Stimulated activated CD8-positive, alpha-beta memory T cell treated with anti-CD3 and anti-CD28 coated beads, Interleukin-4, amount 100 ng/mL, for 1 hour (primary cell): ENCODE measurements at places on chromosomes 11 and 22.

- no peak for DNase-seq
These were observed 3.9 kb downstream of the IFITM10 start for GRCh38 chr11:1746511-1746931.

- DNase-seq = no peak
These were observed 36.6 kb downstream of the PARVG start for GRCh38 chr22:44217346-44217745.

- no peak for DNase-seq
These were observed at the start of gene TRIM6 for GRCh38 chr11:5596607-5597201. Gene TRIM6, plus strand, starts transcription at chr11:5596637. Its CDS starts 261 bp downstream, at chr11:5596898.

- no peak for DNase-seq
These were observed 4.7 kb upstream of the TRIM29 start for GRCh38 chr11:120142441-120143100.

- no peak for DNase-seq
These were observed 11.9 kb downstream of the POGLUT3 start for GRCh38 chr11:108486331-108486730.

- DNase-seq = no peak
These were observed 2.4 kb downstream of the SIDT2 start for GRCh38 chr11:117180661-117181585.

DNA sequence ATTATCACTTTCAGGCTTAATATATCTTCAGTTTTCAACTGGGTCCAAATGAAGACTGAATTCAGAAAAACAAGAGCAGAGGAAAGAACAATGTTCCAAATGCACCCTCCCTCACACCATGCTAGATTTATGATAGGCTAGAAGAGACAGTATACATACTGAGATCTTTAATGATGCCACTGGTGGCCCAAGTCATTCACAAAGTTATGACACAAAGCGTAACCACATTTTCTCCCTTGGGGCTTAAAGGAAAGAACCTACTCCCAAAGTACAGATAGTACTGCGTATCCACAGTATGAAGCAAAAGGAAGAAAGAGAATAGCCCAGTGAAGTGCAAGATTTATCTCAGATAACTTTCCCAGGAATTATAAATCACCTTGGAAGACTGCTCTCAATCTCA is 10.9 kb upstream of the SOX6 start:
- DNase-seq = no peak

- DNase-seq = no peak
These were observed 1.1 kb upstream of the PHLDB1 start for GRCh38 chr11:118606157-118606843.

DNA sequence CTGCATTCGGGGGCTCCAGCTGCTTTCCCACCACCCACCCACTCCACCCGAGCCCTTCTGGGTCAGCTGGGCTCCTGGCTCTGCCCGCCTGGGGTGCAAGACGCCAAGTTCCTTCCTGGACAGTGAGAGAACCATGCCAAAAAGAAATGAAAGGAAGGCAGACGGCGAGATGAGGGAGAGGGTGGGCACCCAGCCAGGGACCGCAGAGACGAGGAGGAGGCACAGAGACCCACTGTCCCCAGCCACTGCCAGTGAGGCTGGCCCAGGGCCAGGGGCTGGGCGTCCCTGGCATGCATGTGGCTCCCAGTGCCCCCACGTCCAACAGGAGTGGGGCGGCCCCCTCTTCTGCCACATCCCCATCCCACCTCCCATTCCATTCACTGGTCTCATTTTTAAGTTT is 10.8 kb upstream of the CD81 start:
- no peak for DNase-seq

- no peak for DNase-seq
These were observed 12.2 kb downstream of the SLN start for GRCh38 chr11:107699371-107700285.

GRCh38 chr11:48114740-48115139 is 101.9 kb upstream of the OR4B1 start:
- no peak for DNase-seq

DNA sequence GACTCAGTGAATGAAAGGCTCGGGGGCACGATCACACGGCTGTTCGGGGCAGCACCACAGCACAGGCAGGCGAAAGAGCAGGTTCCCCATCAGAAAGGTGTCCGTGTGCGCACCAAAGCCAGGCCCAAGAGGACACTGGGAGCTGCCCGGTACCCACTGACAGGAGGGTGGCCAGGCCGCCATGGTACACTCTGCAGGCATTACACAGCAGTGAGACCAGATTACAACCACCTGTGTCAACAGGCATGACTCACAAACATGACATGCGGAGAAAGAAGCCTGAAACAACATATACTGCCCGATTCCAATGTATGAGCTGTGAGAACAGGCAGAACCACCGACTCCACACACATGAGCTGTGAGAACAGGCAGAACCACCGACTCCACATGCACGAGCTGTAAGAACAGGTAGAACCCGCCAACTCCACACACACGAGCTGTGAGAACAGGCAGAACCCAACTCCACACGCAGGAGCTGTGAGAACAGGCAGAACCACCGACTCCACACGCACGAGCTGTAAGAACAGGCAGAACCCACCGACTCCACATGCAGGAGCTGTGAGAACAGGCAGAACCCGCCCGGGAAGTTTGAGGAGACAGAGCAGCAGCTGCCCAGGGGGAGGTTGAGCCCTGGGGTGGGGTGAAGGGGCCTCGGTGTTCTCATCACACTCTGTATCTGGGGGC is 32.6 kb downstream of the KIAA0930 start:
- no peak for DNase-seq

DNA sequence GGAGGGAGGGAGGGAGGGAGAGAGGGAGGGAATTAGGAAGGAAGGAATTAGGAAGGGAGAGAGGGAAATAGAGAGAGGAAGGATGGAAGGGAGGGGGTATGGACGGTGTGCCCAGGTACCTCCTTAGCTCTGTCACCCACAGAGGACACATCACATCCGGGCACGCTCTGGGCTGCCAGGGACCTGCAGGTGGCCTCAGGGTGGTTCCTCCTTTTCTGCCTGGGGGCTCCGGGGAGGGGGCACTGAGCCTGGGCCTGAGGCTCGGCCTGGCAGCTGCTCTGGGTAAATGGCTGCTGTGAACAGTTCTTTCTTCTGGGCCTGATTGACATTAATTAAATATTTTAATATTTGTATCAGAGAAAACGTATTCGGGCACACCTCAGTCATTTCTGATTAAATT is 733.5 kb downstream of the BRD1 start:
- no peak for DNase-seq
